AG08396 (cell line): ENCODE measurements at places on chromosomes 1 and 21.

GRCh38 chr1:191788551-191788950 is 369.7 kb upstream of the RGS18 start:
- no peak for DNase-seq

DNA sequence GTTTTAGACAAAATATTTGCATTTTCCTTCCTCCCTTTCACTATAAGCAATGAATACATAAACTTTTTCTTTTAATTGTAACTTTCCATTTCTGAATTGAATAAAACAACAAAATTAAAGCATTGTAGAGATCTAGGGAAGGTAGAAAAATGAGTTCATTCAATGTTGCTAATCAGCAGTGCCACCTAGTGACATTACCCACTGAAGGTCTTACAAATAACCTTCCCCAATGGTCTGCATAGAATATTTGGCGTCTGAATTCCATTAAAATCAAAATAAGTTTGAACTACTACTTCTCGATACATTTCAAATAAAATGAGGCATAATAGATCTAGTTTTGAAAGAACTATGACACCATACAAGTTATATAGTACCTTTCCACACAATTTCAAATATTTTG is 19.6 kb downstream of the FH start:
- DNase-seq, result peak; percentile 14

DNA sequence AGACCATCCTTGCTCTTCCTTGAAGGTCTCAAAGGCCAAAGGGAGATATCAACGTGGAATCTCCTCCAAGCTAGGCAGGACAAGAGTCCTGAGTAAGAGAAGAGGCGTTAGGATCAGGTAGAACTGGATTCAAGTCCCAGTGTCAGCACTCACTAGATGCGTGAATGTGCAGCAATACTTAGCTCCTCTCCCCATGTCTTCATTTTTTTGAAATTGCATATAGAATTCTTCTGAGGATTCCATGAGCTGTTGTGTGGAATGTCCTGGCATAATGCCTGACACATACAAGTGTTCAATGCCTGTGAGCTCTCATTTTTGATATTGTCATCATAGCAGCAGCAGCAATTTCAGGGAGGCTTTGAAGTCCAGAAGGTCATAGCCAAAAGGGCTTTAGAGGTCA is 333.2 kb downstream of the KCNH1 start:
- DNase-seq, result no peak

DNA sequence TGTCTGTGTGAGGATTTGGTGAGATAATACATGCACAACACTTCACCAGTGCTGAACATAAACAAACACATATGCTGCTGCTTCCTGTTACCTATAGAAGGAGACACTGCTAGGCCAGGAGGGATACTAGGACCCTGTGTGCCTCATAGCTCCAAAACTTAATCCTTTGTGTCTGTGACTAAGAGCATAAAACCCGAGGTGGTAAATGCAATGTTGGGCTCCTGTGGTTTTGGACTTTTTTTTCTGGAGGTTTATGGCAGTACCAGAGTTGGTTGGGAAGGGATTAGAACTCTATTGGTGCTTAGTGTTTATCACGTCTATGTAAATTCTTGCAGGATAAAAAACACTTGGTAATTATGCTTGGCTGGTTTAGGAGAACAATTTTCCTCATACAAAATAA is 122.9 kb downstream of the NUF2 start:
- no peak for DNase-seq

GRCh38 chr21:33736569-33736968 is 94.3 kb downstream of the ITSN1 start:
- DNase-seq, result no peak

GRCh38 chr1:180952657-180953013 is 39.9 kb downstream of the KIAA1614 start:
- DNase-seq, result no peak

- peak; percentile 5 for DNase-seq
Observed at GRCh38 chr1:114428083-114428754, 82.8 kb downstream of the TRIM33 start.
